ENCODE measurements at places on chromosomes 3 and 15. TPM values are rescaled to one million over a fixed set of nuclear protein-coding genes. Genes with fewer than 3 reads are reported as not detected.

The LIPH gene
- total RNA-seq: 29.7 TPM

The KCNMB3 gene
- total RNA-seq: 2.9 TPM

The PAK6 gene
- total RNA-seq: 5.6 TPM

The SI gene
- total RNA-seq: not detected

The AVEN gene
- 8.9 TPM for total RNA-seq

The TRAT1 gene
- total RNA-seq: 1.3 TPM

DNA sequence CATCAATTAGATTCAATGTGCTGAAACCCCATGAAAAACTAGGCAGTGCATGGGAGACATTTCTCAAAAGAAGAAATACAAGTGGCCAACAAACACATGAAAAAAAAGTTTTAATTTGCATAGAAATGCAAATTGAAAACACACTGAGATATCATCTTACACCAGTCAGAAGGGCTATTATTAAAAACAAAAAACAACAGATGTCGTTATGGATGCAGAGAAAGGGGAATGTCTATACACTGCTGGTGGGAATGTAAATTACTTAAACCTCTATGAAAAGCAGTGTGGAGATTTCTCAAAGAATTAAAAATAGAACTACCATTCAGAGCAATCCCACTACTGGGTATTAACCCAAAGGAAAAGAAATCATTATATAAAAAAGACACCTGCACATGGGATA, 98.7 kb downstream of the CCNL1 start:
- no peaks in the 10 kb centered on the region for H3K4me1 ChIP-seq
- H3K4me3 ChIP-seq: no peak overlapping the region
- H3K27me3 ChIP-seq: no peaks in the 10 kb centered on the region

- DNase-seq: no peak
- H3K27ac ChIP-seq: no peak overlapping the region
- H3K4me1 ChIP-seq: no peaks in the 10 kb centered on the region
- H3K27me3 ChIP-seq: no peaks in the 10 kb centered on the region
- H3K36me3 ChIP-seq: no peaks in the 10 kb centered on the region
Observed at GRCh38 chr3:36077320-36077719, 303.0 kb upstream of the STAC start.

GRCh38 chr3:100982710-100983109, 10.5 kb downstream of the ABI3BP start:
- peak overlapping the region; percentile 66 for H3K27ac ChIP-seq
- DNase-seq: peak; percentile 46
- H3K4me1 ChIP-seq: no peaks in the 10 kb centered on the region

DNA sequence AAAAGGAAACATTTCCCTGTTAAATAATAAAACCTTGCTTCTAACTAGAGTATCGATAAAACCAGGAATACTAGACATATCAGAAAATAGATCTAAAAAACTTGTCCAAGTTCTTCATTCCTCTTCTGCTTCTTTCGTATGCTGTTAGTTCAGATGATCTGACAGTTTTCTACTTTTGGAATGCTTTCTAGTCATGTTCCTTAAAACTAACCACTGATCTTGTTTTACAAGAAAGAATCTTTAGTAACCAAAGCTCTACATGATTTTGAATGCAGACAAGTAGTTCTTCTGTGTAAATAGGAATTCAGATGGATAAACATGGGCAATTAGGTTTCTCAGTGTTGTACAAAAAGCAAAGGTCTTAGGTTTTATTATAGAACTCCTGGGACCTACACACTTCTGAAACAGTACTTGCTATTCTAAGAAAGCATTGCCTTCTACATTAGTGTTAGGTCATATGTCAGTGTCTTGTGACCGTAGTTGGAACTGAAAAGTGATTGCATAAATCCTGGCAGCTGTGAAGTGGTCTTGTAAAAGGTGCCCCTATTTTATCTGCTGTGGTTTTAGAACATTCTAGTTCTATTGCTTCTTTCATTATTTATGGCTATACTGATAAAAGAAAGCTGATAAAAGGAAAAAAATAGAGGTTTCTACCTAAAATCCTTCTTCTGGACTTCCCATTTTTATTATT, 40.7 kb downstream of the SNRK start:
- DNase-seq: no peak
- no peak overlapping the region for H3K4me3 ChIP-seq
- H3K36me3 ChIP-seq: no peaks in the 10 kb centered on the region
- peaks cover 58% of the 10 kb centered on the region for H3K4me1 ChIP-seq
- H3K27ac ChIP-seq: peak overlapping the region; percentile 53

GRCh38 chr3:184604039-184604601, 42.5 kb downstream of the EPHB3 start:
- H3K36me3 ChIP-seq: no peaks in the 10 kb centered on the region
- H3K4me3 ChIP-seq: peak overlapping the region; percentile 53
- no peak for DNase-seq
- H3K27me3 ChIP-seq: peaks cover 42% of the 10 kb centered on the region

DNA sequence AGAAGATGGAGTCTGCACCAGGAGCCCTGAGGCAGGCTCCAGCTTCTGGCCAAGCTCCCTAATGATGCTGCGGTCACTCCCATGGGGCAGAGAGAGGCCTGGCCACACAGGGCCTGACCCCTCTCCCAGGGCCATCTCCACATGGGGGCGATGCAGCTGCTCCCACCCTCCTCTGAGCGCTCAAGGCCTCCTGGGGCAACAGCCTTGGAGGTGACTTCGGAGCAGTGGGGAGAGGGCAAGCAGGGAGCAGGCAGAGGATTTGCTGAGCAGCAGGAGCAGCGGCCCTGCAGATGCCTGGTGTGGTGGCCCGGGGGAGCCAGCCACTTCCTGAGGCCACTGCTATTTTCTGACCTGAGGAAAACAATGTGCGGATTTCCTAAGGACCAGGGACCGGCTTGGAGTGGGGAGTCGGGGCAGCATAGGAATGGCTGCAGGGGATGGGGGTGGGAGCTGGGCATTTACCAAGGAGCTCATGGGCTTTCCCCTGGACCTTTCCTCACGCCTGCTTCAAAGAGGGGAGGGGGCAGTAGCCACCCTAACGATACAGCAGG, 81.6 kb upstream of the RPL32 start:
- H3K4me1 ChIP-seq: peaks cover 19% of the 10 kb centered on the region
- no peak for DNase-seq
- no peak overlapping the region for H3K27ac ChIP-seq
- no peak overlapping the region for H3K4me3 ChIP-seq
- peaks cover 83% of the 10 kb centered on the region for H3K36me3 ChIP-seq

DNA sequence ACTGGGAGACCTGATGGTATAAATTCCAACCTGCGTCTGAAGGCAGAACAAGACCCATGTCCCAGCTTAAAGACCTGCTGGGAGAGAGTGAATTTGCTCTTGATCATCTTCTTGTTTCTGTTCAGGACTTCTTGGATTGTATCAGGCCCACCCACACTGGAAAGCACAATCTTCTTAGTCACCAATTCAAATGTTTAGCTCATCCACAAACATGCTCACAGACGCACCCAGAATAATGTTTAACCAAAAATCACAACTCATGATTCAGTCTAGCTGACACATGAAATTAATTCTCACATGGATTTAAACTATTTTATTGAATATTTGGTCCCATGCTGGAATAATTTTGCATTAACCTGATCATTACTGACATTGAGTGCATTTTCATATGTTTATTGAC, 37.8 kb upstream of the GOLGA6L2 start:
- DNase-seq: no peak
- H3K4me3 ChIP-seq: no peak overlapping the region

- no peak overlapping the region for H3K4me3 ChIP-seq
- H3K4me1 ChIP-seq: peaks cover 17% of the 10 kb centered on the region
- H3K27ac ChIP-seq: no peak overlapping the region
Observed at GRCh38 chr3:143849854-143850549, 1.7 kb upstream of the SLC9A9 start.

DNA sequence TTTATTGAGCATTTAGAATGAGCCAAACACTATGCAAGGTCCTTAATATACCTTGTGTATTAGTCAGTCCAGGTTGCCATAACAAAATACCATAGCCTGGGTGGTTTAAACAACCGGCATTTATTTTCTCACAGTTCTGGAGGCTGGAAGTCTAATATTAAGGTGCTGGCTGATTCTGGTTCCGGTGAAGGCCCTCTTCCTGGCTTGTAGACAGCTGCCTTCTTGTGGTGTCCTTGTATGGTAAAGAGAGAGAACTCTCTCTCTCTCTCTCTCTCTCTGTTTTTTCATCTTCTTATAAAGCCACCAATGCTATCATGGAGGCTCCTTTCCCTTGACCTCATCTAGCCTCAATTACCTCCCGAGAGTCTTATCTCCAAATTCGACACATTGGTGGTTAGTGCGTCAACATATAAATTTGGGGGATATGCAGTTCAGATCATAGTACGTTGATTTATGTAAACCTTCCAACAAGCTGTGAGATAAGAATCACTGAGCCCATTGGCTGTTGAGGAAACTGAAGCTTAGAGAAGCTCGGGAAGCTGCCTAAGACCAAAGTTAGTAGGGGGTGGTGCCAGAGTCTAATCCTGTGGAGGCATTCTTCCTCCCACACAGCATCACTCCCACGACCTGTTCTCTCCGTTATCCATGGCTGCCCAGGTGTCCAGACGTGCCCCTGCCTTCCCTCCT, 298.0 kb upstream of the PROK2 start:
- H3K27ac ChIP-seq: no peak overlapping the region
- no peak overlapping the region for H3K4me3 ChIP-seq
- no peaks in the 10 kb centered on the region for H3K27me3 ChIP-seq
- H3K4me1 ChIP-seq: peaks cover 18% of the 10 kb centered on the region
- DNase-seq: no peak

GRCh38 chr3:52742418-52743041, 28.2 kb downstream of the NEK4 start:
- no peak overlapping the region for H3K27ac ChIP-seq
- peaks cover 100% of the 10 kb centered on the region for H3K36me3 ChIP-seq
- no peak overlapping the region for H3K4me3 ChIP-seq

DNA sequence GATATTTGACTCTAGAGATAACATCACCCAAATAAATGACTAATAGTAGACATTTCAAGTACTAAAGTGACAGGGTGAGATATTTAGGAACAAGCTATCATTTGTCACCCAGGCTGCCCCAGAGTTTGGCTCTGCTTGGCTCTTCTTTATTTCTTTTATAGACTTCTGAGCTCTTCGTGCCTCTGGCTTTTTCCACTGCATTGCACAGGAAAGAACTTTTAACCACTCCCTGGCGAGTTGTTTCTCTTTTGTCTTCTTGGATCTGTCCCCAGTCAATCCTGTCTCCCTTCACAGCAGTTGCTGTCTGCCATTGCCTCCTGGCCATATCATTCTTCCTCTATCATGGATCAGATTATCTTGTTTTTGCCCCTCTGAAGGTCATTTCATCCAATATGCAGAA, 339.2 kb upstream of the DCBLD2 start:
- H3K36me3 ChIP-seq: no peaks in the 10 kb centered on the region
- no peak overlapping the region for H3K4me3 ChIP-seq
- no peak overlapping the region for H3K27ac ChIP-seq
- H3K4me1 ChIP-seq: no peaks in the 10 kb centered on the region
- H3K27me3 ChIP-seq: no peaks in the 10 kb centered on the region

- peaks cover 40% of the 10 kb centered on the region for H3K36me3 ChIP-seq
- no peaks in the 10 kb centered on the region for H3K27me3 ChIP-seq
- no peak overlapping the region for H3K4me3 ChIP-seq
- DNase-seq: no peak
- H3K27ac ChIP-seq: no peak overlapping the region
Observed at GRCh38 chr3:58256061-58256460, 18.5 kb downstream of the ABHD6 start.

DNA sequence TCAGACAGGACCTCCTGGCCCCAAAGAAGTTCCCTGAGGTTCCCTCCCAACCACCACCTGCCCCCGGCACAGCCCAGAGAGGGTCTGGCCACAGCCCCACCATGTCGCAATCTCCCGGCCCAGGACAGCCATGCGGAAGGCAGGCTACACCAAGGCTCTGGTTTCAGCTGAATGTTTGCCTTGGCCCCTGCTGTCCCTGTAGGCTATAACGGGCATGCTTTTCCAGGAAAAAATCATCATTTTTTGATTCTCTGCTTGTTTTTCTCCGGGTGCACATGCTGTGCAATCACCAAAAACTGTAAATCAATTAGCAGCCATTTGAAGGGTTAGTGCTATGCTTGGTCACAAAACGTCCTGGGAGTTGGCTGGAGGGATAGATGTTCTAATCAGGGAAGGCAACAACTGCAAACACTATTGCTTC, 142.7 kb upstream of the IGF1R start:
- H3K36me3 ChIP-seq: no peaks in the 10 kb centered on the region
- no peak overlapping the region for H3K27ac ChIP-seq
- H3K4me3 ChIP-seq: no peak overlapping the region
- H3K4me1 ChIP-seq: peaks cover 11% of the 10 kb centered on the region

- no peaks in the 10 kb centered on the region for H3K27me3 ChIP-seq
- no peak for DNase-seq
- peak overlapping the region; percentile 51 for H3K4me3 ChIP-seq
- no peaks in the 10 kb centered on the region for H3K36me3 ChIP-seq
Observed at GRCh38 chr15:76994496-76994895, 430 bp upstream of the PSTPIP1 start.

- H3K27me3 ChIP-seq: no peaks in the 10 kb centered on the region
- no peak overlapping the region for H3K4me3 ChIP-seq
- H3K36me3 ChIP-seq: no peaks in the 10 kb centered on the region
- DNase-seq: no peak
Observed at GRCh38 chr3:8254489-8254888, 247.1 kb upstream of the LMCD1 start.

- H3K36me3 ChIP-seq: no peaks in the 10 kb centered on the region
- no peak overlapping the region for H3K4me3 ChIP-seq
- H3K4me1 ChIP-seq: peaks cover 4% of the 10 kb centered on the region
- no peaks in the 10 kb centered on the region for H3K27me3 ChIP-seq
Observed at GRCh38 chr3:61912158-61912557, 350.8 kb downstream of the PTPRG start.
